ENCODE measurements at places on chromosomes 12 and 14.

DNA sequence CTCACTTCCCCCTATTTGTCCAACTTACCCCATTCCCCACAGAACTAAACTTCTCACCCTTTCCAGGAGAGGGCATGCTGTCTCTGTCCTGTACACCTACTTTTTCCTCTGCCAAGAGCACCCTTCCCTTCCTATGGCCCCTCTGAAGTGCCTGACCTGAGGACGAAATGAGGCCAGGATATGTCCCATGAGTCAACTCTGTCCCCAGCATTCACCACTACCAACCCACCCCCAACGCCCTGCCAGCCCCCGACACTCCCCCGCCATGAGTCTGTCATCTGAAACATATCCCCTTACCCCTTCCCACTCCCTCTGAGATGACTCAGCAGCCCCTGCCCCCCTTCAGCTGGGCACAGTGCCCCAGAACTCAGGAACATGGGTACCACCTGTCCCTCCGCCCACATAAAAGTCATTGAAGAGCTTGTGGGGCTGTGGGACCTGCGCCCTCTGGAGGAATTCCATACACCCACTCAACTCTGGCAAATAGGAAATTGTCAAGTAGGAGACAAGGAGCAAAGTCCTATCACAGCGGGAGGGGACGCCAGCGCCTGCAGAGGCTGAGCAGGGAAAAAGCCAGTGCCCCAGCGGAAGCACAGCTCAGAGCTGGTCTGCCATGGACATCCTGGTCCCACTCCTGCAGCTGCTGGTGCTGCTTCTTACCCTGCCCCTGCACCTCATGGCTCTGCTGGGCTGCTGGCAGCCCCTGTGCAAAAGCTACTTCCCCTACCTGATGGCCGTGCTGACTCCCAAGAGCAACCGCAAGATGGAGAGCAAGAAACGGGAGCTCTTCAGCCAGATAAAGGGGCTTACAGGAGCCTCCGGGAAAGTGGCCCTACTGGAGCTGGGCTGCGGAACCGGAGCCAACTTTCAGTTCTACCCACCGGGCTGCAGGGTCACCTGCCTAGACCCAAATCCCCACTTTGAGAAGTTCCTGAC lies 26.3 kb downstream of the ITGA7 start:
- DNase-seq: peak; percentile 79
- H3K36me3 ChIP-seq: peaks cover 4% of the 10 kb centered on the region
- H3K27me3 ChIP-seq: no peaks in the 10 kb centered on the region
- peak overlapping the region; percentile 53 for H3K4me3 ChIP-seq

DNA sequence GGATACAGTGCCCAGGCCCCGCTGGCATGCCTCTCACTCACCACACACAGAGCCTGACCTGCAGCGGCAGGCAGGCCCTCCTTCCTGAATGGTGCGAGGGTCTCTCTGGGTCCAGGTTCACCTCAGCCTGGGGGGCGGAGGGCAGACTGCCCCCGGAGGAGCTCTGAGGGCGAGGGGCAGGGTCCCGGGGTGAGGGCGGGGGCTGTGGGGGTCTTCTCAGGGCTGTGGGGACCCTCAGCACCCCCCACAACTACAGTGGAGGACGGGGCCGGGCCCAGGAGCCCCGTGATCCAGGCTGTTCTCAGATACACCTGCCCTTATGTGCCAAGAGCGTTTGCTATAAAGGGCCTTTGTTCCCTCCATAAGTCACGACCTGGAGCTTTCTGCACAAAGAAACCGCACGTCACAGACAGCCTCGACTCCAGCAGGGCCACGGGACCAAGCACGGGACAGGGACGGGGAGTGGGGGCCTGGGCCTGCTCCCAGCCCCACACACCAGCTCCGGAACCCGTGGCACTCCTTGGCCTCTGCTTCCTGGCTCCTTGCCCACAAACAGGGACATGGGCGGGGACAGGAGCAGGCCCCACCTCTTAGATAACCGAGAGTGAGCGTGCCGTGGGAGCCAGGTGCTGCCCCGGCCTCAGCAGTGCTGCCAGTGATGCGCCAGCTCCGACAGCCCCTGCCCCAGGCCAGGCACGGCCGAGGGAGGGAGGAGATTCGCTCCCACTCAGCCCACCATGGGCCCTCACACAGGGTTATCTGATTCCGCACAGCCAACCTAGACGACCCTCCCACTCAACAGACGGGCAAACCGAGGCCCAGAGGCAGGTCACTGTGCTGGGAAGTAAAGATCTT lies 101.9 kb downstream of the RFLNA start:
- H3K4me3 ChIP-seq: no peak overlapping the region
- no peaks in the 10 kb centered on the region for H3K27me3 ChIP-seq
- H3K4me1 ChIP-seq: peaks cover 5% of the 10 kb centered on the region
- DNase-seq: peak; percentile 77
- H3K36me3 ChIP-seq: peaks cover 37% of the 10 kb centered on the region

DNA sequence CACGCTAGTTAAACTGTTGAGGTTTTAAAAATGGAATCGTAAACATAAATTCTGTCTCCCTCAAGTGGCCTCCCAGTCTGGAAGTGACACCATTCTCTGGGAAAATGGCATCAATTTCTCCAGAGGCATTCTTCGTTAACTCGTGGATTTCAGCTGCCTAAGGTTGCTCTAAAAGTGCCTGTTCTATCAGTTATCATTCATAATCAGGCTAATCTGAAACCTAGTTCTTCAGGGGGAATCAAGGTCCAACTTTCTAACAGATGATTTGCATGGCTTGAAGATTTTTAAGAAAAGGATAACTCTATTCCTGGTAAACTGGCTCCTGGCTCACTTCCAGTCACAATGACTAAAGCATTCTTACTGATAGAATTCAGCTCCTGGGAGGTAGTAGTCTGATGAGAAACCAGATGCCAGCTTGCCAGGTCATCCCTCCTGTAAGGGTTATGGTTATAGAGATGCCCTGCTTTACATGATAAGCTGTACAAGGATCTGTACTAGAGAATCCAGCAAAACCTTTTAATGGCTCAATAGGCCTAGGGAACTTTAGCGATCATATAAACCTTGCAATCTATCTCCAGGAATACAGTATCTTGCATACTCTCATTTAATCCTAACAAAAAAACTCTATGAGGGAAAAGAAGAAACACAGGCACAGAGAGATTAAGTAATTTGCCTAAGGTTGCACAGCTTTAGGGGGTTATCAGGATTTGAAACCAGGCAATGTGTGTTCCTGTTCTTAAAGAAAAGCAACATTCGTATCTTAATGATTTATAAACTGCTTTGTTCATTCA lies 1.5 kb downstream of the L3HYPDH start:
- H3K36me3 ChIP-seq: peaks cover 9% of the 10 kb centered on the region
- DNase-seq: no peak
- peak overlapping the region; percentile 96 for H3K27ac ChIP-seq
- peak overlapping the region; percentile 97 for H3K4me3 ChIP-seq

- no peak overlapping the region for H3K27ac ChIP-seq
- H3K27me3 ChIP-seq: no peaks in the 10 kb centered on the region
- no peak for DNase-seq
- no peak overlapping the region for H3K4me3 ChIP-seq
- no peaks in the 10 kb centered on the region for H3K4me1 ChIP-seq
Measured at GRCh38 chr12:101040936-101041335, 169.1 kb downstream of the SLC5A8 start.

DNA sequence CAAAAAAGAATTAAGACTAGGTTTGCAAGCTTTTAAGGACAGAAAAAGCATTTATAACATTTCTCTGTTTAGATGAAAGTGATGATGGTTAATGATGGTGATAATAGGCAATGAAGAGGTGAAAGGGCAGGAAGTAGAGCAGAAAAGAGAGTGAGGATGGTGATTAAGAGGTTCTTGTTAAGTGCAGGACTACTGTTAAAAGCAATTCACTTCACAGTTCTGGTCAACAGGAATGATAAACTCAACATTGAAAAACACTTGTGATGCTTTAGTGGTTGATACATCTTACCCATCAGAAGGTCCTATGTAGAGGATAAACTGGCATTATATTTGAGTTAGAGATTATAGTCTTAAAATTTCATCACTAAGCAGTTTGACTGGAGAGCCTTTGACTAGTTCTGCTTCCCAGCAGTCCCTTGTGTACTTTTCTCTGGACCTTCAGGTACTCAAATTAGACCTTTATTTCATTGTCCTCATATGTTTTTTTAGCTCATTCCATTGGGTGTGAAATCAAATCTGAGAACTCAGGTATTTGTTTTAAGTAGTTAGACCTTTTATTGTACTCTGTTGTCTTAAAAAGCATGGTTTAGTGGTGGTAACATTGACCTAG lies 10.9 kb downstream of the RAP1B start:
- H3K4me1 ChIP-seq: peaks cover 65% of the 10 kb centered on the region
- DNase-seq: no peak
- H3K4me3 ChIP-seq: no peak overlapping the region
- no peak overlapping the region for H3K27ac ChIP-seq
- H3K36me3 ChIP-seq: peaks cover 5% of the 10 kb centered on the region

GRCh38 chr12:99234702-99235101 lies 412.9 kb upstream of the GARIN6 start:
- no peaks in the 10 kb centered on the region for H3K4me1 ChIP-seq
- no peak overlapping the region for H3K4me3 ChIP-seq
- no peak overlapping the region for H3K27ac ChIP-seq

GRCh38 chr14:28298156-28298555 lies 468.4 kb upstream of the FOXG1 start:
- no peaks in the 10 kb centered on the region for H3K4me1 ChIP-seq
- no peak for DNase-seq
- H3K27ac ChIP-seq: no peak overlapping the region
- H3K4me3 ChIP-seq: no peak overlapping the region
- H3K27me3 ChIP-seq: no peaks in the 10 kb centered on the region
- no peaks in the 10 kb centered on the region for H3K36me3 ChIP-seq

- peaks cover 11% of the 10 kb centered on the region for H3K4me1 ChIP-seq
- no peak overlapping the region for H3K4me3 ChIP-seq
- H3K36me3 ChIP-seq: no peaks in the 10 kb centered on the region
- no peaks in the 10 kb centered on the region for H3K27me3 ChIP-seq
- no peak for DNase-seq
Measured at GRCh38 chr12:113134071-113134470, 1.5 kb downstream of the RASAL1 start.

DNA sequence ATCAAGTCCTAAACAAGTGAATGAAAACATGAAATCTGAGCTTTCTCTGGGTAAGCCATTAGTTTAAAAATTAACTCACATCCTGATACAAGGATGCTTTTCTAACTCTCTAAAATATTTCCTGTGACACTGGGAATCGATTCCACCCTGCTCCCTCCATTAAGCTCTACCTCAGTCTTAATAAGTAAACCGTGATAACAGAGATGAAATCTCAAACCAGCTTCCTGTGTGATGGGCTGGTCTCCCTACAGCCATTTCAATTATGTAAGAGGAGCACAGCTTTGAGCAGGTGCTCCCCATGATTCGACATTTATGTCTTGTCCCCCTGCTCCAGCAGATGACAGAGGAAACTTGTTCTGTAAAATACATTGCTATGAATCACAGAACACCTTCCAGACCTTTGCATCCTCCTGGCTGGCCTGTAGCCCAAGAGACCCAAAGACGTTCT lies 59.0 kb downstream of the GAS2L3 start:
- no peak for DNase-seq
- H3K27me3 ChIP-seq: no peaks in the 10 kb centered on the region
- no peaks in the 10 kb centered on the region for H3K36me3 ChIP-seq
- H3K4me1 ChIP-seq: no peaks in the 10 kb centered on the region
- H3K4me3 ChIP-seq: no peak overlapping the region

- no peaks in the 10 kb centered on the region for H3K27me3 ChIP-seq
- DNase-seq: no peak
- peak overlapping the region; percentile 49 for H3K27ac ChIP-seq
- no peaks in the 10 kb centered on the region for H3K4me1 ChIP-seq
- H3K36me3 ChIP-seq: peaks cover 15% of the 10 kb centered on the region
- no peak overlapping the region for H3K4me3 ChIP-seq
Measured at GRCh38 chr14:33934043-33934750, 16.7 kb downstream of the EGLN3 start.

- H3K36me3 ChIP-seq: no peaks in the 10 kb centered on the region
- H3K27ac ChIP-seq: no peak overlapping the region
- no peak overlapping the region for H3K4me3 ChIP-seq
- DNase-seq: no peak
- H3K27me3 ChIP-seq: no peaks in the 10 kb centered on the region
- no peaks in the 10 kb centered on the region for H3K4me1 ChIP-seq
Measured at GRCh38 chr14:67413806-67414769, 2.1 kb upstream of the PLEK2 start.

GRCh38 chr12:105559310-105559709 lies 228.8 kb downstream of the C12orf75 start:
- no peak overlapping the region for H3K27ac ChIP-seq
- DNase-seq: no peak
- peaks cover 9% of the 10 kb centered on the region for H3K4me1 ChIP-seq
- no peaks in the 10 kb centered on the region for H3K27me3 ChIP-seq
- no peaks in the 10 kb centered on the region for H3K36me3 ChIP-seq

DNA sequence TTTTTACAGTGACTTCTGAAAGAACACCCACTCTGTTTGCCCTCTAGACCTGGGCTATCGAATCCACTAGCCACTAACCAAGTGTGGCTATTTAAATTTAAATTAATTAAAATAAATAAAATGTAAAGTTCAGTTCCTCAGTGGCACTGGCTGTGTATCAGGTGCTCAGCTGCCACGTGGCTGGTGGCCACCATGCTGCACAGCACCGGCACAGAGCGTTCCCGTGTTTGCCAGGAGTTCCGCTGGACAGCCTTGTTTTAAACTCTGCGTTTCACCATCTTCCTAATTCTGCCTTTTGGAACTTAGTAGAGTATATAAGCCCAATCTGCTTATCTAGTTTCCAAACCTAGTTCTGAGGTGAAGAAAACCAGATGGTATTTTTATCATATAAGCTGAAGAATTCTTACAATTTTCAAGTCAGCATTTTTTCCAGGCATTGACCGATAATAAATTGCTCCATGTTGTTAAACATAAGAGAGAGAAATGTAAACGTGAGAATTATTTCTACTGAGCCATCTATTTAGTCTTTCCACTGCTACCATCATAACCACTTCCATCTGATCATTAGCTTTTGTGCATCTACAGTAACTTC lies 339.0 kb downstream of the CACNA1C start:
- no peak for DNase-seq
- no peak overlapping the region for H3K27ac ChIP-seq
- H3K27me3 ChIP-seq: no peaks in the 10 kb centered on the region
- H3K4me3 ChIP-seq: no peak overlapping the region
- no peaks in the 10 kb centered on the region for H3K36me3 ChIP-seq
- H3K4me1 ChIP-seq: no peaks in the 10 kb centered on the region

Data from right atrium auricular region (tissue), 2 donors.